ENCODE measurements at places on chromosomes 1 and 21.
A peak's percentile ranks its signal among the peaks of the same experiment; 100 is the strongest.

GRCh38 chr1:161066694-161067093 is 3.0 kb downstream of the ARHGAP30 start:
- DNase-seq: no peak

DNA sequence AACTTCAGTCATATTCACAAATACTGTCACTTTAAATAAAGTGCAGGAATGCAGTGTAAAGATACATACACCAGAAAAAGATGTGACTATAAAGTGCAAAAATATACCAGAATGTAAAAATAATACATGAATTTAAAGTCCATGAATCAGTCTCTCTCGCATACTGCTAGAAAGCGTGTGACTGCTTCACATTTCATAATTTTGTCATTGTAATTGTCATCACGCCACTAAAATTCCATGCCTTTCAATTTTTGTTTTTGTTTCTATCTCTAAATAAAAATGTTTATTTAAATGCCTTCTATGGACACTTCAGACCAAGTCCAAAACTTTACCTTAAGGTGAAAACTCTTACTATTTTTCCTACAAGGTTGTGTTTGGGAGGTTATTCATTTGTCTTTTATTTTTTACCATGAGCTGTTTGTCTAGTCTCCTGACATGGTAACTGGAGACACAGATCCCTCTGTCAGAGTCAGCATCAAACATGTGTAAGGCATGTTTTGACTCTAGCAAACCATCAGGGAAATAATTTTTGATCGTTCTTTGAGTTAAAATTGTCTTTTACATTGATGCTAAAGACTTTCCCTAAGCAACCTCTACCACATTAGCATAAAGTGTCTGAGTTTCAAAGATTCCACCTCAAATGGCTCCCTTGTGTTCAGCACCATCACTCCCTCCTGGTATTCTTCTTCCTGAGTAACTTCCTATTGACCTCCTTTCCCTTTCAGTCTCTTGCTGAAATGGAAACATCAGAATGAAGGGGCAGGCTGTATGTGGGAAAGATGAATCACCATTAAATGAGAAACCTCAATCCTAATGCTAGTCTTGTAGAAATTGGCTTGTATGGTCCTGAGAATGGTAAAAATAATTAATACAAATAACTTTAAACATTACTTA is 14.0 kb upstream of the AIM2 start:
- no peak for DNase-seq

DNA sequence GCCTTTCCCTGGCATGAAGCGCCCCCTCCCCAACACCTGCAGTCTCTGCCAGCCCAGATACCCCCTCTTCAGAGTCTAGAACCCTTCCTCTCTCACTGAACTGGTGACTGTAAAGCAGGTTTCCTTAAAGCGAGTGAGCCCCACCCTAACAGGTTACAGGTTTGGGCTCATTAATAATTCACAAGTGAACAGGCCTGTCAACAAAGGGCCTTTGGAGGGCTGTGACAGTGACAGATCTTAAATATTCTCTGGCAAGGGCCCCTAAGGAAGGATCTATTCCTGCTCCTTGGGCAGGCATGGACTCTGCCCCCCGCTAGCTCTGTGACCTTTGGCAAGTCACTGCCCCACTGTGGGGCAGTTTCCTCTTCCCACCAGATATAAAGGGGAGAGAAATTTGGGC is 5.6 kb upstream of the TTC39A start:
- no peak for DNase-seq

DNA sequence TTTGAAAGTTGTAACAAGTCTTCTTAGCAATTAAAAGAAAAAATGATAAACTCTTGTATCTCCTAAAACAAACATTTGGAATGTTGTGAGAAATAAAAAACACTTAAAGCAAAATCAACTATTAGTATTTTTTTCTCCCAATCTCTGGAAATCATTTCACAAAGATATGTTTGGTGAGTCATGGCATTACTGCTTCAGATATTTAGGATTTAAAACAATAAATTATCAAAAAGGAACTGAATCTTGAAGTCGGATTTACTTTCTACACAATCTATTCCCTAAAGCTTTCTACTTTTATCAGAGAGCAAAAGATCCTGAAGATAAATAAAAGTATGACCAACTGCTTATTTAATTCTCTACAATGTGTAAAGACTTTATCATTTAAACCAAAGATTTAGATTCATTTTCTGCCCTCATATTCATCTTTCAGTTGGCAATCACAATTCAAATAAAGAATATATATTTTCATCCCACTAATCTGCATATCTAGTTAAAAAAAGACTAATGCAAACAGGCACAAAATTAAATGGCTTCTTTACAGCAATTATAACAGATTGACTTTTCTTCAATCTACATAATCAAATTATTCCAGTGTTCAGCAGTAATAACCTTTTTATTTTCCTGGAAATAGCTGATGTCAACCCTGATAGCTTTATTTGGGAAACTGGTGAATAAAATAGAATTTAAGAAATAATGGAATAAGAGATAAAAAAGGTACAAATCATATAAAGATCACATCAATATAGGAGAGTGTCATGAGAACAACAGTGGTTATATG is 230.0 kb downstream of the COP1 start:
- DNase-seq: no peak

DNA sequence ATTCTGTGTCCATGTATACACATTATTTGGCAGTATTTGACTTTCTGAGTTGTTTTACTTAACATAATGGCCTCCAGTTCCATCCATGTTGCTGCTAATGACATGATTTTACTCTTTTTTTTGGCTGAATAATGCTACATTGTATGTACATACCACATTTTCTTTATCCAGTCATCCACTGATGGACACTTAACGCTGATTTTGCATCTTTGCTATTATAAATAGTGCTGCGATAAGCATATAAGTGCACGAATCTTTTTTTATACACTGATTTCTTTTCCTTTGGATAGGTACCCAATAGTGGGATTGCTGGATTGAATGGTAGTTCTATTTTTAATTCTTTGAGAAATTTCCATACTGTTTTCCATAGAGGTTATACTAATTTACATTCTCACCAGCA is 255.5 kb downstream of the GPR52 start:
- DNase-seq: no peak

GRCh38 chr1:223712194-223712849 is at the start of gene CAPN2:
Gene CAPN2, plus strand, starts transcription at chr1:223712539. Its CDS starts 102 bp downstream, at chr1:223712641.
- DNase-seq: peak; percentile 84

GRCh38 chr1:101282314-101283038 is 45.7 kb downstream of the S1PR1 start:
- no peak for DNase-seq

- no peak for DNase-seq
Observed at GRCh38 chr1:50349242-50349565, 74.0 kb downstream of the DMRTA2 start.

DNA sequence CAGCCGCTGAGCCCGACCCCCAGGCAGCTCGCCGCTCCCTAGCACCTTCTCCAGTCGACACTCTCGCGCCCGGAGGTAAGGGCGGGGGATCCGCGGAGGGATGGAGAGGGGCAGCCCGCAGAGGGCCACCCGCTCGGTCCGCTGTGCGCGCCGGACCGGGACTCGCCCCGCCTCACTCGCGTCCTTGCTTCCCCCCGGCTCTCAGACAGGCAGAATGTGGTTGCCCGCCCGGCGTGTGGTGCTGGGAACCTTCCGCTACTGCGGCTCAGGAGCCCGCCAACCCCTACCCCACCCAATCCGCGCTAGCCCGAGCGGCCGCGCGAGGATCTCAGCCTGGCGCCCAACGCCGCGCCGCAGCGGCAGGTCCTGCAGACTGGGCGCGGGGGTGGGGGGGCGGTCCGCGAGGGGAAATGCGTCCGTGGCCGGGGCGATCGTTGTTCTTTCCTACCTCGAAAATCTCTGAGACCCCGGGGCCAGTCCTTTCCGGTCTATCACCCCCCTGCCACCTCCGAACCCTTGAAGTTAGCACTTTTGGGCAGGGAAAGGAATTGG is 404 bp downstream of the LRRC8C start:
- peak; percentile 35 for DNase-seq

GRCh38 chr21:34807881-34808568 is 139.2 kb downstream of the CLIC6 start:
- no peak for DNase-seq

DNA sequence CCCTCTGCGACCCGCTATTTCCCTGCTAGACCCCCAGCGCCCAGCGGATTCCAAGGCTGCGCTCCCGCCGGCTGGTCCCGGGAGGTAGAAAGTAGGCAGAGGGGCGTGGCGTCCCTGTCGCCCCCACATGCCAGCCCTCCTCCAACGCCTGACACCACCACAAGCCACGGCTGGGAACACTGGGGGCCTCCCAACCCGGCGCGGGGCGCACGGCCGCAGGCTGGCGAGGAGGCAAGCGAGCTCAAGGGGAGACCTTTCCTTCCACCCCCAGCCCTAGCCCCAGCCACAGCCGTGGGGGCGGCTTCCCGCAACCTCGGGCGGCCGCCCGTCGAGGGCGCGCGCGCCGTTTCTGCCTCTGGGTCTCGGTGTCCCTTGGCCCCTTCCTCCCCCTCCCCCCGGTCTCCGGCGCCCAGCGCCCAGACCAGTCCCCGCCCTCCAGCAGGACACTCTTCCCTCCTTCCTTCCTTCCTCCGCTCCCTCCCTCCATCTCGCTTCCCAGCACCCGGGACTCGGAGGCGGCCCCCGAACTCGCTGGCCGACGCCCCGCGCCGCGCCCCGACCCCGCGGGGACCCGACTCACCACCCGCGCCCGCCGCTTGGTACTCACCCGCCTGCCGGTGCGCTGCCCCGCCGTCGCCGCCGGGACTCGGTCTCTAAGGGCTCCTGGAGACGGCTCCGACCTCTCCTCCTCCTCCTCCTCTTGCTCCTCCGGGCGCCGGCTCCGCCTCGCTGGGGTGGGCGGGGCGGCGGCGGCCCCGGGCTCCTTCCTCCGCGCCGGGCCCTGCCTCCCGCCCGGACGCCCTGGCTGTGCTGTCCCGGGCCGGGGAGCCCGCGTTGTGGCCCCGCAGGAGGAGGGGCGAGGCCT is at the start of gene GNG12:
TSS of gene GNG12 (minus strand) at position 731 of the 865 bp plus-strand sequence. CDS start 125,781 bp downstream, outside the sequence.
- peak; percentile 45 for DNase-seq

DNA sequence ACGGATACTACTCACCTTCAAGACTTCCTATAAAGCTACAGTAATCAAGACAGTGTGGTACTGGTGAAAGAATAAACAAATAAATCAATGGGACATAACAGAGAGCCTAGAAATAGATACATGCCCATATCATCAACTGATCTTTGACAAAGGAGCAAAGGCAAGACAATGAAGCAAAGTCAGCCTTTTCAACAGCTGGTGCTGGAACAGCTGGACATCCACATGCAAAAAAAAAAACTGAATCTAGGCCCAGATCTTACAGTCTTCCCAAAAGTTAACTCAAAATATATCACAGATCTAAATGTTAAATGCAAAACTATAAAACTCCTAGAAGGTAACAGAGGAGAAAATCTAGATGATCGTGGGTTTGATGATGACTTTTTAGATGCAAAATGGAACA is 170.3 kb downstream of the MIS18A start:
- no peak for DNase-seq

GRCh38 chr1:159802111-159802510 is at the start of gene FCRL6:
Gene FCRL6, plus strand, starts transcription at chr1:159802360. Its CDS starts 65 bp downstream, at chr1:159802425.
- no peak for DNase-seq

- DNase-seq: no peak
Observed at GRCh38 chr21:26936641-26937040, 30.2 kb downstream of the ADAMTS5 start.

DNA sequence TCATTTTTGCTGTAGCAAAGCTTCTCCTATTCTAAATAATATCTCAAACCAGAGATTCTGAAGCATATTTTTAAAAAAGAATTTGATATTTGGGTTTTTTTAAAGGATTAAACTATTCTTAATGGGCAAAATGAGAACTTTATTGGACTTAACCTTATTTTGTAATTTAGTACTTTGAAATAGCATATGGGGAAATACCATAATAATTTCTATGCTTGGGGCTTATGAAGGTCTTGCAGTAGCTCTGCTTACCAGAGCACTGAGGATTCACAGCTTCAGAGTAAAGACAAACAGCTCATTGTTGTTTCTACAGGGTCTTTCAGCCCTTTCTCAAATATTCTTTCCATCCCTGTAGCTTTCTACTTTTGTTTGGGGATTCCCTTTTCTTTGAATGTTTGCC is 111.2 kb upstream of the ZNF648 start:
- DNase-seq: no peak

DNA sequence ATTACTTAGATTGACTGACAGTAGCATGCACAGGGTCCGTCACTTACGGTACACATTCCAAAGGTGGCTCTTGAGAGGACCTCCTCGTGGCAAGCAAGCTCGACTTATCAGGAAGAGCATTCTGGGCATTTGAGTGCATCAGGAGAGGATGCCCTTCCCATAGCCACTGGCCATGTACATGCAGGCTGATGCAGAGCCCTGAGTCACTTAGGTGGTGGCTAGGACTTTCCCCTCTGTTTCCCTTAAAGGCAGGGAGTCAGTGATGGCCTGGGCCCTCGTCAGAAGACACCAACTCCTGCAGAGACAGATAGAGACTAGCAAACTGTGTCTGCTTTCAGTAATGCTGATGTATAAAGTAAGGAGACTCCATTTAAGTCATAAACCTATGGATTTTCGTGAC is 12.9 kb downstream of the EXO1 start:
- DNase-seq: no peak
